Right cardiac atrium (tissue), 5 donors: ENCODE measurements at places on chromosomes 6 and 20. TPM values are rescaled to one million over a fixed set of nuclear protein-coding genes. Genes with fewer than 3 reads are reported as not detected.

DNA sequence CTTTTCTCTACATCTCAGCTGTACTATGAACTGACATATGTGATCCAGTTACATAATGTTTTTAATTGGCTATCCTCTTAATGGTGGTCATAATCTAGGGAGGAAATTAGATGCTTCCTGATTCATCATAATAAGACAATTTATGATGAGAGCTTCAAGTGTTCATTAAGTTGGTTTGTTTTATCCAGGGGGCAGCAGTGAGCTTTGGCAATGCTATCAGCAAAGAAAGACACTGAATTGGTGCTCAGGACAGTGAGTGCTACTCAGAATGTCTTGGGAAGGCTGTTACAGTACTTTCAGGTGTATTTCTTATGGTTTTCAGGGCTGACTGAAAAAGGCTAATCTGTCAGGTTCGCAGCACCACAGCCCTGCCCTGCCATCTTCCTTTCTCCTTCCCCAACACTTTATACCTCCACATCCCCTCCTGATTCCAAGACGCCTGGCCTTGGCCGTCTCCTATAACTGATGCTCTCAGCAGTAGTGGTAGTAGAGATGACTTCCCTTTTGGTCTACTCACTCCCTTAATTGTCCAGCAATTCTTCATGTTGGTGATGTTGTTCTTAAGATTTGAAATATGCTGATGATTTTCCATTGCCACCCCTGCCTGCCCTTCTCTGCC, 67.0 kb upstream of the TNFAIP3 start:
- DNase-seq, result no peak

DNA sequence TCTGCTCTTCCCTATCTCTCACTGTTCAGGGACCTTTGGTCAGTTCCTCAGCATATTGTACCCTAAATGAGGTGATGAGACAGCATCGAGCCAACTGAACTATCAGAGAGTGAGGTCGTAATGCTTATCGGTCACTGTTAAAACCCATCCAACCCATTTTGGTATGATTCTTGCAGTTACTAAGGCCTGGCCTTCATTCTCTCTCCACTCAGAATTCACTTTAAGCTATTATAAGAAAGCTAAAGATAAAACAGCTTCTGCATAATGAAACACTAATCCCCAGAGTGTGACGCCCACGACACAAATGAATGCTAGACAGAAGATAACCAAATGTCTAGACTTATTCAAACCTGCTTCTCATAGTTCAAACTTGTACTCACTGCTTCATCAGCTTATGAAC, 175.8 kb downstream of the GMPR start:
- no peak for DNase-seq

DNA sequence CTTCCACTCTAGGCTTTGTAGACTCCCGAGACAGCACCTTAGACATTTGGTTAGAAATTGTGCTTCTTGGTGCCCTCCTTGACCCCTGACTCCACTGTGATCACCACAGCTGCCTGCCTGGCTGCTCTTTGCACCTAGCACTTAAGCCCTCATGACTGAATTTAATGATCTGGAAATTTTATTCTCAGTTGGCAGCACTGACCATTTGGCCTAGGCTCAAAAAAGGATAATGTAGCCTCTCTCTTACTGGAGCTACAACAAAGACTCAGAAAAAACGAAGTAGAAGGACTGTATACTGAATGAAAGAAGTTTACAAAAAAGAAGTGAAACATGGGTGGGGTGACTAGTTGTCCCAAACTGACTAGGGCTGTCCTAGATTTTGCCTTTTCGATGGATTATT, 11.3 kb upstream of the ABRACL start:
- DNase-seq, result no peak

Gene MATN4
- not detected for total RNA-seq

DNA sequence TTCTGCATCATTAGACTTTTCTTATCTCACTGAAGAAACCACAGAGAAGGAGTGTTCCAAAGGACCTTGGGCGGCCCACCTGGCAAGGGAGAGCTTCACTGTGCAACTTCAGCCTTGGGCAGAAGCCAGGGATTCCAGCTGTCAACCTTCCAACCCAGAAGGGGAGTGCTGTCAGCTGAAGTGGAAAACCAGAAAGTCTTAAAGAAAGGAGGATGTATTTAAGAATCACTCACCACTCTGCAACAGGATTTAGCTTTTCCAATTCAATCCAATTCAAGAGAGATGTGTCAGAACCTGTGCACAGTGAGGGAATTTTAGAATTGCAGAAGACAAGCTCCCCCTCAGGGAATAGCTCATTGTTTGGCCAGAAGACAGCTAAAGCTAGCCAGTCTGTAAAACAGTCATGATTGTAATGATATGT, 553.7 kb downstream of the CD83 start:
- peak; percentile 70 for DNase-seq

DNA sequence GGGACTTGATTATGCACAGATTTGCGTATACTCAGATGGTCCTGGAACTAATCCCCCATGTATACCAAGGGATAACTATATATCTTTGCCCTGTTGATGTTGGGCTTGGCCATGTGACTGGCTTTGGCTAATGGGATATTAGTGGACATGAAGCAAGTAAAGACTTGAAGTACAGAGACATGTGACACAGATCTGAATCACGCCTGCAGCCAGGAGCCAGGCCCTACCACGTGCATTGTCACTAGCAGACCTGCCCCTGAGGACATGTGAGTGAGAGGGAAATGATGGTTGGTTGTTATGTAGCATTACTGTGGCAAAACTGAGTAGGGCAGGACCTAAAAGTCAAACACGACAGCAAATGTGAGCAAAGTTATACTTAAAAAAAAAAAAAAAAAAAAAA, 155.7 kb downstream of the AKAP7 start:
- DNase-seq, result no peak

DNA sequence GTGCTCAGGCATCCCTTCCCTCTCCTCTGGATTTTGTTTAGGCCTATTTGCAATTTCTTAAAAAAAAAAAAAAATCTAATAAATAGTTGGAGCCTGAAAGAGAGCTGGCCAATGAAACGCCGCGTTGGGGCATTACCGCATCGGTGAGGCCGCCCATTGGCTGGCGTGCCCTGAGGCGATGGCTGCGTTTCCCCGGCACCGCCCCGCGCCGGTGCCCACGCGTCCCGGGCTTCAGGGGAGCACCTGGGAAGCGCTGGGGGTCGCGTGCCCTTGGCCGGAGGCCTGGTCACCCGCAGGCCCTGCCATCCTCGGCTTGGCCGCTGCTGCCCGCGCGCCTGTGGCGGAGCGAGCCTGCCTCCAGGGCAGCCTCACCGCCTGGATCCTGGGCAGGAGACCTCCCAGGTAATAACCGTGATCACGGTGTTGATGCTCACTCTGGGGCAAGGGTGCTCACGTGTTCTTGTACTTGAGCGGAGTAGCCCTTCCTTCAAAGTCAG, 155.4 kb downstream of the NRN1 start:
- peak; percentile 80 for DNase-seq

Gene XKR7
- not detected for total RNA-seq
